ENCODE measurements at places on chromosomes 2 and 18.
A peak's percentile ranks its signal among the peaks of the same experiment; 100 is the strongest.

GRCh38 chr2:209383212-209383611 is 40.6 kb upstream of the MAP2 start:
- peak; percentile 12 for DNase-seq

DNA sequence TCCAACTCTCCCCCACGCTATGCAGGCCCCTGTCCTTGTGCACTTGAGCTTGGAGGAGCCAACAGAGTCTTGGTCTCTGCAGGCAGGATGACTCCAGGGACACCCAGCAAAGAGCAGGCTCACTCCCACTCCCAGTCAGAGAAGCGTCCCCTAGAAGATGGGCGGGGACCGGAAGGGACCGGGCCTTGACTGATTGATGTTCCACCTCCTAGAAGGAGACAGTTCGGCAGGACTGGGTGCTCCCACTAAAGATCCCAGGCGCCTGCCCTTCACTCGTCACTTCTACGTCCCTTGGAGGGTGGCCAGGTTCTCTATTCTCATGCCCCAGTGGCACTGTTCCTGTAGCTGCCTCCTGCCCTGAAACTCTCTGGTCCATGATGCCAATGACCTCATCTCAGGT is 3.2 kb upstream of the SP100 start:
- no peak for DNase-seq

- DNase-seq: peak; percentile 73
These were observed at the start of gene MAP3K20 for GRCh38 chr2:173075781-173076580. MAP3K20 (plus strand) TSS chr2:173075846; CDS start chr2:173091032, 15,186 bp downstream.

- no peak for DNase-seq
These were observed 253.5 kb upstream of the CDH20 start for GRCh38 chr18:61079714-61080113.

DNA sequence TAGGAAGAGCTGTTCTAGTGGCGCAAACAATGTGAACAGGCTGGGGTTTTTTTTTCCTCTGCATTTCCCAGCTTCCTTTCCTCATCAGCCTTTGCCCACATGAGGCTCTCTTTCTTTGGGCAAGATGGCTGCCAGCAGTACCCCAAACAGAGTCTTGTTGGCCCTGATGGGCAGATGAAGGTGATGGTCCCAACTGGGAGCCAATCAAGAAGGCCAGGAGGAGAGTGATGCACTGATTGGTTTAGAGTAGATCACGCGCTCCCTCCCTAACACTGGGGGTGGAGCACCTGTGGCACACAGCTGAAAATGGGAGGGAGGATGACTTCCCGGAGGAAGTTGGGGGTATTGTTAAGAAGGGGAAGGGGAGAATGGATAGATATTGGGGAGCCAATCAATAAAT is 96.3 kb upstream of the FZD7 start:
- no peak for DNase-seq

DNA sequence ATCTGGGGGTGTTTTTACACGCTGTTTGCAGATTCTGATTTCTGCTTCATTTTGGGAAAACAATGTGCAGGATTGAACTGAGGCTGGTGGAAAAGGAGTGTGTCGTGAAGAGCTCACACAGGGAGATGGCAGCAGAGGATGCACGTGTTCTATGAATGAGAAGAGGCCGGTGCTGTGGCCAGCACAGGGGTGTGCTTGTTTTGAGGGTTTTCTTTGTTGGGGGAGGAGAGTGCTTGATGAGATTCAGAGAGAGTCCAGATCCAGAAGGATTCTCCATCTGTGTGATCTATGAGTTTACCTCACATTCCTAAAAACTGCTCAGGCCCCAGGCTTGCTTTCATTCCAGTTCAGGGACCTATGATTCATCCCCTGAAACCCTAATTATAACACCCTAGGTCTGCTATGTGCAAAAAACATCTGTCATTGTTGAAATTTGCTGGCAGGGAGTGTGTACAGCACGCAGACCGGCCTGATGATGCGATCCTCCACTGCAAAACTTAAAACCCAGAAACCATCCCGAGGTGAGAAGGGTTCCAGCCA is 12.1 kb downstream of the TGFA start:
- no peak for DNase-seq

- DNase-seq: no peak
These were observed 99.0 kb upstream of the CHAC2 start for GRCh38 chr2:53668624-53669026.

GRCh38 chr18:6270771-6271216 is 143.9 kb downstream of the L3MBTL4 start:
- no peak for DNase-seq

DNA sequence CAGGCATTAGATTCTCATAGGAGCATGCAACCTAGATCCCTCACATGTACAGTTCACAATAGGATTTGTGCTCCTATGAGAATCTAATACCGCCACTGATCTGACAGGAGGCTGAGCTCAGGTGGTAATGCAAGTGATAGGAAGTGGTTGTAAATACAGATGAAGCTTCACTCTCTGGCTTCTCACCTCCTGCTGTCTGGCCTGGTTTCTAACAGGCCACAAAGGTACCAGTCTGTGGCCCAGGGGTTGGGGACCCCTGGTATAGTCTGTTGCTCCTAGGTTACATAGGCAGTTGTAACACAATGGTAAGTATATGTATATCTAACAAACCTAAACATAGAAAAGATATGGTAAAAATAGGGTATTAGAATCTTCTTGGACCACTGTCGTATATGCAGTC is 81.8 kb downstream of the EML4 start:
- DNase-seq: no peak

DNA sequence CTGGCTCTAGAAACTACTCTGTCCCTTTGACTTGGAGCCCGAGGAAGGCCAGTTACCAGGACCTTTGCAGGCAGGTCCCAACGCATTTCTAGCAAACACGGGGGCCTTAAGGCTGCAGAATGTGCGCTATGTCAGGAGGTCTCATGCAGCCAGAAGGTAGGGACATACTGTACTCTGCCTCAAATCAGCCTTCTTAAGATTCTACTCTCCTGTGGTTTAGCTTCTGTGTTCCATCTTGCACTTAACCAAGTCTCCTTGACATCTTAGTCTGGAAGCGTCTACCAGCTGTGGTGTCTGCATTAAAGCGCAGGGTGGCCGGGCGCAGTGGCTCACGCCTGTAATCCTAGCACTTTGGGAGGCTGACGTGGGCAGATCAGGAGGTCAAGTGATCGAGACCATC is 65.5 kb downstream of the STEAP3 start:
- no peak for DNase-seq

- no peak for DNase-seq
These were observed 90.2 kb downstream of the ARMC9 start for GRCh38 chr2:231288590-231288989.

- DNase-seq: no peak
These were observed 130.5 kb downstream of the PLCL1 start for GRCh38 chr2:197934934-197935289.

DNA sequence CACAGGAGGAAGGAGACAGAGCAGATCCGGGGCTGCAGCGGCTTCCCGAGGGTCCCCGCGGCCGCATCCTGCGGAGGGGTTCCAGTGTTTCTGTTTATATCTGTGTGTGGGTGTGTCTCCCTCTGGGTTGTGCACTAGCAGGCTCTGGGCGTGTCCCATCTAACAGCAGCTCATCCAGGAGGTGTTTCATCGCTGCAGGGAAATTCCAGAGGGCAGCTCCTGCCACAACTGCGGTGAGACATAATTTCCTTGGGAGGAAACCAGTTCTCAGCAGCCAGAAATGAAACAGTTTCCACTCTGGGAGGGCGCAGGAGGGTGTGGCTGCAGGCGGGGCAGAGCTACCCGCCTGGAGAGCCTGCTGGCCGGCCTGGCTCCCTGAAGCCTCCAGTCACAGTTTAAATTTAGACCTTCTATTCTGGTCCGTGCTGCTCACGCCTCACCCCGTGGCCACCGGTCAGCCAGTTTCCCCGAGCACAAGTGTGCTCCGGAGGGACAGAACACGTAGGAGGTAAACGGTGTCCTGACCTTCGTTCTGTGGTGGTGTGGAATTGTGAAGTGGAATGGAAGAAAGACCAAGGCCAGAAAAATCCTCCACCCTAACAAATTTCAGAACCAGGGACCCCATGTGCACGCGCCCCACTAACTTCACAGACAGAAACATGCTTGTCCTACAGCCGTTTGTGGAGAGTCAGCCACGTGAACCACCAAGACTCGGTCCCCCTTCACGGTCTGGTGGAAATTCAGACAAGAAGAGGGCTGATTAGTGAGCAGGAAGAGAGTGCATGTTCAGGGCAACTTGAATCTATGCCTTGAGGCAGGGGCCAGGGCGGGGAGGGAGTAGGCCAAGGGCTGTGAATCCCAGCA is 50.2 kb downstream of the TEX44 start:
- DNase-seq: peak; percentile 98
